ENCODE measurements at places on chromosomes 5 and 9. TPM values are rescaled to one million over a fixed set of nuclear protein-coding genes. Genes with fewer than 3 reads are reported as not detected.

GRCh38 chr9:127450243-127450760 is 904 bp downstream of the RPL12 start:
- peak; percentile 55 for DNase-seq

CTNNA1 gene
- 298 TPM for total RNA-seq

DNA sequence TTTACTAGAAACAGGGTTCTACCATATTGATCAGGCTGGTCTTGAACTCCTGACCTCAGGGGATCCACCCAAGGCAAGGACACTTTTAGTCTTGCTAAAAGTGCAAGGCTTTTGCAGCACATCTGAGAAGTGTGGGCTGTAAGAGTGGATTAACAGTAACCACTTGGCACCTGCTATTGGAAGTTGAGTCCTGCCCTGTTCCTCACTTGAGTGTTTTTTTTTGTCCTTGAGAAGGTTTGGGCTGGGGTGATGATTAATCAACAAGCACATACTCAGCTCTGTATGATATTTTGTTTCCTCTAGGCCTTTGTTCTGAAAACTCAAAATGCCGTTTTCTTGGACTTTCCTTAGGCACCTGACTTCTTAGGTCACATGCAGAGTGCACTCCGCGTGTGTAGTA is 37.4 kb downstream of the SNX30 start:
- DNase-seq = no peak

DOCK8 gene
- total RNA-seq = 28.1 TPM

FOXD4L6 gene
- total RNA-seq = not detected

DNA sequence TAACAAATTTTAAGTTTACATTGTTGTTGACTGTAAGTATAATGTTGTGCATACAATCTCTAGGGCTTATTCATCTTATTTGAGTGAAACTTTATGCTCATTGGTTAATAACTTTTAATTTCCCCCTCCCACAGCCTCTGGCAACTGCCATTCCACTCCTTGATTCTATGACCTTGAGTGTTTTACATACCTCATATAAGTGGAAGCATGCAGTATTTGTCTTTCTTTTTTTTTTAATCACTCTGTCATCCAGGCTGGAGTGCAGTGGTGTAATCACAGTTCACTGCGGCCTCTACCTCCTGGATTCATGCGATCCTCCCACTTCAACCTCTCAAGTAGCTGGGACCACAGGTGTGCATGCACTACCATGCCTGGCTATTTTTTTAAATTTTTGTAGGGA is 83.9 kb downstream of the KCTD16 start:
- no peak for DNase-seq

GRCh38 chr5:72166070-72166979 is 59.0 kb downstream of the MAP1B start:
- DNase-seq = peak; percentile 61

IGFBPL1 gene
- 82.2 TPM for total RNA-seq

DNA sequence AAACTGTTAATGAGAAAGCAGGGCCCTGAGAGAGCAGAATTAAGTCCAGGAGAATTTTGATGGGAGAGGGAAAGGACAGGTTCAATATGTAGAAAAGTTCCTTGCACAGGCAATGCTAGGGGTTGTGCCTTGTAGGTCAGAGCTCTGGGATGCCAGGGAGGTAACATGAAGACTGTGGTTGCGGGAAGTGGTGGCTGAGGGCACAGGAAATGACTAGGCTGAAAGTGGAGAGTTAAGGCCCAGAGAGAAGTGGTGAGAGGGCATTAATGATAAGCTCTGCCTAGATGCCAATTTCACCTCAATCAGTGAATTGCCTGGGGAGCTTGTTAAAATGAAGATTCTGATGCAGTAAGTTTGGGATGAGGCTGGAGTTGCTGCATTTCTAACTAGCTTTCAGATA is 31.5 kb upstream of the PPP3R2 start:
- no peak for DNase-seq

DNA sequence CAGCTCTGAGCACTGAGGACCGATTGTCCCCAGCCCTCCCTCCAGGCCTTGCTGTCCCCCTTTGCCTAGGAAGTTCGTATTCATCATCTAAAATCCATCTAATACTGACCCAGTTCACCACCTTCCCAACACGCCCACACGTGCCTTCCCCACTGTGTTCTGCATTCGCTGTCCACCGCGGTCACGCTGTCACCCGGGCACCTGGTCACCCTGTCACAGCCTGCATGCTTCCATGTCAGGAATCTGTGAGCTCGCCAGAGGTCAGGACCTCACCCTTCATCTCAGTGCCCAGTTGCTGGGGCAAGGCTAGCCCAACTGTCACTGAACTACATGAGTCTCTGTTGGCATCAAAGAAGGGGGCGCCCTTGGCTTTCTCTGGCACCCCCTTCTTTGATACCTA is 82.9 kb upstream of the RUFY1 start:
- DNase-seq = no peak

GRCh38 chr5:167557359-167557758 is 734.1 kb upstream of the WWC1 start:
- no peak for DNase-seq

CFAP77 gene
- total RNA-seq = 2.0 TPM

SLC46A2 gene
- total RNA-seq = not detected

OR4F3 gene
- total RNA-seq = not detected

DNA sequence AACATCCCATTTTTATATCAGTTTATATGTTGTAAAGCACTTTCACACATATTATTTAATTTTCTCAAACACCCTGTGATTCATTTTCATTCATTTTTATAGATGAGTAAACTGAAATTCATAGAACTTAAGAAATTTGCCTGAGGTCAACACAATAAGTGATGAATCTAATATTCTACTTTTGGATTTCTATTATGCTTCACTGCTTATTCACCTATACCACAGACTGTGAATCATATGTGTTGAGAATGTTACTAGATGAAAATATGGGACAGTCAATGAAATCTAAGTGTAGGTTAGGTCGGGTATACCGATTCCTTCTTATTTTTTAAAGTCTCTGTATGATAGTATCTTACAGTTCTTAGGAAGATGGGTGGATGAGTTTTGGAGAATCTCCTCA is 24.8 kb downstream of the CDC37L1 start:
- no peak for DNase-seq

- peak; percentile 78 for DNase-seq
Observed at GRCh38 chr9:90142580-90142979, 500.0 kb downstream of the DIRAS2 start.

DNA sequence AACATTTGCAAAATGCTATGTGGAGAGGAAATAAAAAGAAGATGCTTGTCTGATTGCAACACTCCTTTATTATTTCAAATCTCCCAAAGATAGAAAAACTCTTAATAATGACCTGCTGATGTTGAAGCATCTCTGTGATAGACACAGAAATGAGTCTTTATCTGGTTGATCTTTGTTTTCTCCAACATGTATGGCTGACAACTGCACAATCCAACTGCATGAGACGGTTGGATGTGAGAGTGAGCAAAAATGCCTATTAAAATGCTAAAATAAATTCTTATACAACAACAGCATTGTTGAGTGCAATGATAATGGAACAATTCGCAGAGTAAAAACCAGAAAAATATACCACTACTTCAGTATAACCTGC is 7.5 kb upstream of the IZUMO3 start:
- no peak for DNase-seq

- DNase-seq = peak; percentile 69
Observed at GRCh38 chr5:154782326-154782725, 27.1 kb downstream of the LARP1 start.

DNA sequence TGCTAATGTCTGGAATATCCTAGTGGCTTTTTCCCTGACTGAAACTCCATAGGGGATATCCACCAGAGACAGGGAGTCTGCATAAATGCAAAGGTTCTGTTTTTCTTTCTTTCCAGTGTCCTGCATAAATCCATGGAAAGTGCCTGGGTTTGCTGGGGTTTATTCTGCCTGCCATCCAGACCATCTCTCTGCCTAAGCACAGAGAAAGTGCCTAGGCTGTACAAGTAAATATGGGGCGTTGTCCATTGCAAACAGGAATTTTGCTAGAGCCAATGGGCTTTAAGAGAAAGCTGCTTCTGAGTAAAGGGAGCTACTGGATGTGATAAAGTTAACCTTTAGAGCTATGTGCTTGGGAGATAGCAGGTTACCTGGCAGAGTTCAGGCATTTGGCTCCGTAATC is 407.5 kb downstream of the AGTPBP1 start:
- no peak for DNase-seq

CD14 gene
- total RNA-seq = not detected

All from endodermal cell (in vitro differentiated cells).